ENCODE measurements at places on chromosomes 3 and 15.

- DNase-seq: no peak
Measured at GRCh38 chr15:62404194-62404985, 239.3 kb upstream of the C2CD4B start.

GRCh38 chr15:80620931-80621330 is 74.2 kb upstream of the ABHD17C start:
- no peak for DNase-seq

DNA sequence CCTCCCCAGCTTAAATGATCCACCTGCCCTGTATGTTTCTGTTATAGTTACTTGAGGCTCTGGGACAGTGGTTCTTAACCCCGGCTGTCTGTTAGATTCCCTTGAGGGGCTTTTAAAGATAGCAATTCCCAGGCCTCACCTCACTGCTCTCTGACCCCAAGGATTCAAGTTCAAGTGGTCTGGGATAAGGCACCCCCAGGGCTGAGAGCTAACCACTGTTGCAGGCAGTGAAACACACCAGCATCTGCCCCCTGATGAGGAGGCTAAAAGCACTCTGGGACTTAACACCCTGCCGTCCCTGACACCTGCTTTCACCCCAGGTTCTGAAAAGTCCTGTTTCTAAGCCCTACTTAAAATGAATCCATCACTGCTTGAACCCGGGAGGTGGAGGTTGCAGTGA is 103.7 kb downstream of the LRRK1 start:
- no peak for DNase-seq

- no peak for DNase-seq
Measured at GRCh38 chr15:86382341-86382740, 302.7 kb downstream of the AGBL1 start.

GRCh38 chr3:122299215-122299614 is 25.8 kb upstream of the CSTA start:
- no peak for DNase-seq

DNA sequence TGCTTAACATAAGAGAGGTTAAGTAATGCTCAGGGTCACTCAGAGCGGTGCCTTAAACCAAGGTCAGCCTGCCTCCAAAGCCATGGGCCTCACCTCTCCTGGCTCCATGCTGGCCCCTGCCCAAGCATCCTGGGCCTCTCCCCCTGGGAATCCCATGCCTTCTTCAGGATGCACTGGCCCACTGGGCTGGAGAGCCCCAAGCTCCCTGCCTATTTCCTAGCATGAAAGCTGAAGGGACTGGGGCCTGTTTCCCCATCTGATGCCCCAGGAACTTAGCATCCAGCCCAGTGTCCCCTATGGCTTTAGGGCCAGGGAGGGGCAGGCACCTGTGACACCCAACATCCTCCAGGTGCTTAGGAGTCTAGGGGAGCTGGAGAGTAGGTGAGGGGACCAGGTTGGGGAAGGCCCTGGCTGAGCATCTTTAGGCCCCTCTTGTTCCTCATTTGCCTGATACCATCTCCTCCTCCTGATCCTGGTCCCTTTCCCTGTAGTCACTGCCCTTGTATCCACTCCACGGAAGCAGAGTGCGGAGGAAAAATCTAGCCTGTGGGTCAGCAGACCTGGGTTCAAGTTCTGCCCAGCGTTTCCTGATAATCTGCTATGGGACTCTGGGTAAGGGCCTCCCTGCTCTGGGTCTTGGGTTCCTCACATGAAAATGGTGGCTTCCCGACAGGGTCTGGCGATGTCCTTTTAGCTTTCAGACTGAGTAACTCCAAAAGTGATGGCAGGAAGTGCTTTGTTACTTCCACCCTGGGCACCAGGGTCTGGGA is 28.6 kb downstream of the EHD4 start:
- DNase-seq: no peak

DNA sequence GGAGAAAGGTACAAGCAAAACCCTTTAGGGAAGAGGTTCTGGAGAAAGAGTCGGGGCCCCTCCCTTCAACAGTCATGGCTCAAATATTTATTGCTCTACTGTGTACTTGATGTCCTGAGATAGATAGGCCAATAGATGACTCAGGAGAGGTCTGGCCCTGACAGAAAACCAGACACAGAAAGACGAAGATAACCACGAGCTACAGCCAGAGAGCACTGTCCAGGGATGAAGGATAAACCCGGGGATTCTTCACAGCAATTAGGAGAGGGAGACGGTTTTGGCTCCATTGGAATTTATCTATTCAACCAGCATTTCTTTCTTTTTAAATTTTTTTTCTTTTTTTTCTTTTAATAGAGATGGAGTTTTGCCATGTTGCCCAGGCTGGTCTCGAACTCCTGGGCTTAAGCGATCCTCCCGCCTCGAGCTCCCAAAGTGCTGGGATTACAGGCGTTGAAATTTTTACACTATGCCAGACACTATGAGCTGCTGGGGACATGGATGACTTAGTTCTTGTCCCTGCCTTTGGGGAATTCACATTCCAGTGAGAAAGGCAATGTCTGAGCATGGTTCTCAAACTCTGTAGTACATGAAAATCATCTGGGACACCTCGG is 4.6 kb upstream of the CIDEC start:
- DNase-seq: no peak

GRCh38 chr15:91706322-91707032 is 147.0 kb upstream of the SLCO3A1 start:
- peak; percentile 72 for DNase-seq

DNA sequence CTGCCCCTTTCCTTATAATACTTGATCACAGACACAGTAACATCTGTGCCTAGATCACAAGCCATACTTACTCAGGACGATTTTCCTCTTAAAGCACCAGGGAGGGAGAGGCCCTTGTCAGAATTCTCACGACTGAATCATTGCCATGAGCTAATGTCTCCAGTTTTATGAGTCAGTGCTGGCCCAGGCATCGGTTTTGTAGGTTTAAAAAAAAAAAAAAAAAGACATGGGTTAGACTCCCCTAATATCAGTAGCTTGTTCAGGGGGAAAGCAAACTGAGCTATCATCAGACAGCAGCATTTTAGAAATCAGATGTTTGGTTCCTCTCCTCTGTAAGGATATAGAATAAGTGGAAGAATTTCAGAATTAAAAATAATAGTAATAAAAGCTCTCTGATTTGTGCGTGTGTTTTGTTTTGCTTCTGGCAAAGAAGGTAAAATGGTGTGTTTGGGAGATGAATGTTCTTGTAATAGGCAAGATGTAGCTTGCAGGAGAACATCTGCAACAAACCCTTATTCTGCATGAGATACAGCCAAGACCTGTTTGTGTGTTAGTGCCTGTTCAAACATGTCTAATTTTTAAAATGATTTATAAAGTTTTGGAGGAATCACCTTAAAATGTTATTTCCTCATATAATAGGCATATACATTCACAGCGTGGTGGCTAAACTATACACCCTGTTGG is 193.6 kb downstream of the TP63 start:
- DNase-seq: no peak

- DNase-seq: no peak
Measured at GRCh38 chr3:54144284-54144683, 21.9 kb downstream of the CACNA2D3 start.

DNA sequence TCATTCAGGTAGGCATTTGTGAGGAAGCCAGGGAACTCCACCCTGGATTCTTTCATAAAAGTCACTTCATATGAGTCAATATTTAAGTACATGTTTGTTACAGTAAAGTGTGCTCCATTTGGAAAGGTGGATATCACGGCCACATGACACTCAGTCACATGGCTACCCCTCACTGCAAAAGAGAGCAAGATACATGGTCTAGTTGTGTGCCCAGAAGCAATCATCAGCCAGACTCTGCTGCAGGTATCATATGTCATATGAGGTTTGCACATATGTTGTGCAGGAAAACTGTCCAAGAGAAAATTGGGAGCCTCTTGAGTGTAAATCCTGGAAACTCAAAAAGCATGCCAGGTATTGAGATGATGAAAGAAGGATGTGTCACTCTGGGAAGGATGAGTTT is 55.0 kb upstream of the NMNAT3 start:
- DNase-seq: no peak
